ENCODE measurements at places on chromosomes 6 and 20. TPM values are rescaled to one million over a fixed set of nuclear protein-coding genes. Genes with fewer than 3 reads are reported as not detected.
A peak's percentile ranks its signal among the peaks of the same experiment; 100 is the strongest.

- H3K27ac ChIP-seq: no peak overlapping the region
- no peaks in the 10 kb centered on the region for H3K27me3 ChIP-seq
- DNase-seq: no peak
- H3K4me3 ChIP-seq: no peak overlapping the region
- H3K36me3 ChIP-seq: no peaks in the 10 kb centered on the region
- peaks cover 9% of the 10 kb centered on the region for H3K4me1 ChIP-seq
Measured at GRCh38 chr6:21801446-21802174, 208.1 kb downstream of the SOX4 start.

DNA sequence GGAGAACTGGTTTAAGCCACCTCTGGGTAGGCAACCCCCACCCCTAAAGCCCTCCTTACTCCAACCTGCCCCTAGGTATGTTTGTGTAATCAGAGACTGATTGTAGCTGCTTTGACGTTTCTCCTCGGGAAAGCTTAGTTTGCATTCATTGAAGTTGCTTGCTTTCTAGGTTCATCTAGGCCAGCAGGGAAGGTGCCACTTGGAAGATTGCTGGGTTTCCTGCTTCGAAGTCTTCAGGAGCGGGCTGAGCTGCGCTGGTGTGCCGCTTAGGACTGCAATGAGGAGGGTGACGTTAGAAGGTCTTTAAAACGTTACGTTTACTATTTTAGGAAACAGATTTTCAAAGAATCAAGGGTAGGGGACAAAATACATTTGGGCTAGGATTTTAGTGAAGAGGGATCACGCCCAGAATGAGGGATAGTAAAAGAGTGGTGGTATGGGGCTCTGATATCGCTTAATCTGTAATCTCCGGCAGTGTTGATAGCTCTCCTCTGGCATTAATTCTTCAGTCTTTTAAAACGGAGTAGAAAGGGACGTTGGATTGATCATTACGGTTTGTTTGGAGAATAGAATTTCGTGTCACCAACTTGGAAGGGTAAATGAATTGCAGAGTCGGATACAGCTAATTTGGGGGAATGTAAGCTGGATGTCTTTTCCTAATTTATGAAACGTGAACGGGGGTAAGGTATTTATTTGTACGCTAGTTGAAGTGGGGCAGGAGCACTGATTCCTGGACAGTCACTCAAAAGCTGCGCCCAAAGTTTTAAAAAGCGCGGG is 92.6 kb upstream of the PRDM1 start:
- no peak overlapping the region for H3K27ac ChIP-seq
- DNase-seq: peak; percentile 53
- no peaks in the 10 kb centered on the region for H3K36me3 ChIP-seq
- H3K4me3 ChIP-seq: peak overlapping the region; percentile 50
- H3K27me3 ChIP-seq: peaks cover 99% of the 10 kb centered on the region

The TNFRSF6B gene
- total RNA-seq: not detected

DNA sequence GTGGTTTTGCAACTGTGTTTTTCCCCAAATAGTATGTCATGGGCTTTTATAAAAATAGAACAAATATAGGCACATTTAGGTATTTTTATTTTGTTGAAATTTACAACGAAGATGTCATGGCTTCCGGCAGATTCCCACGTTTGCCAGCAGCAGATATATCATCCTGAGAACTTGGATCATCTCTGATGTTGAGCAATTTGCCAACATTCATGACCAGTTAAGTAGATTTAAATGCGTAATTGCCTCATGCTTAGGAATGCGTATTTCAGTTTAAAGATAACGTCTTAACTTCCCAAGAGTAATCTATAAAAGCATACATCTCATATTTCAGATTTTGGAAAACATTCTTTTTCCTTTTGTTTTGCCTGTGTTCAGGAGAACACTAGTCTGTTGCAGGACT is 457.8 kb downstream of the QKI start:
- no peak overlapping the region for H3K4me3 ChIP-seq
- no peak for DNase-seq
- no peaks in the 10 kb centered on the region for H3K36me3 ChIP-seq
- H3K27ac ChIP-seq: no peak overlapping the region

DNA sequence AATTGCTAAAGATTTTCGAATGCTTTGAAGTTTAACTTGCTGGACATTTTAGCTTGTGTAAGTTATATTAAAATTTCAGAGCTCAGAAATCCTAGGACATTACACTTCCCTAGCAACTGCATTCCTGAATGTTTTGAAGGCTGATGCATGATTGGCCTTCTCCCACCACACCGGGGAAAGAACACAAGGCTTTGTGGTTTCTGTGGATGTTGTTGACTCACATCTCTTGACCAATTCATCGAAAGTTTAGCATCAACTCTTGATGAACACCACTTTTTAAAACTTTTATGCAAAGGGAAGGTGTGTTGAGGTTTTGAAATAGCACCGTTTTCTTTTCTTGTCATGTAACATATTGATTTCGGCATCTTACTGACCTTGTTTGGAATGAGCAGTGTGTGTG is 81.1 kb downstream of the RIMS1 start:
- DNase-seq: no peak
- no peaks in the 10 kb centered on the region for H3K36me3 ChIP-seq
- H3K27me3 ChIP-seq: no peaks in the 10 kb centered on the region
- H3K27ac ChIP-seq: no peak overlapping the region
- H3K4me3 ChIP-seq: no peak overlapping the region
